Astrocyte of the spinal cord (primary cell): ENCODE measurements at places on chromosomes 13 and 19.
A peak's percentile ranks its signal among the peaks of the same experiment; 100 is the strongest.

DNA sequence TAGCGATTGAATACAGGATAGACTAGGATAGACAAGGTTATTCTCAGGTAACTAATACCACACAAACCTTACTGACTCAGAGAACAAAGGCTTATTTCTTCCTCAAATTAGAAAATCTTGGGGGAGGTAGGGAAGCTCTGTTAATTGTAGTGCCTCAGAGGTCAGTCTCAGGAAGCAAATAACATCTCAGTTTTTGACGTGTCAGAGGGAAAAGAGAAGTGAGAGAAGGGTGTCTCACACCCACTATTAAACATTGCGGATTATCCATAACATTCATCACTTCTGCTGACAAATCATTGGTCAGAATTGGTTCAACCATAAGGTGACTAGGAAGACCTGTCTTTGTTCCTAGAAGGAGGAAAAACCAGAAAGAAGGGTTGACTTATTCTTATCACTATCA, 579.4 kb upstream of the MIR17HG start:
- DNase-seq = no peak

GRCh38 chr13:100154842-100155416, 66.0 kb downstream of the PCCA start:
- DNase-seq = no peak

DNA sequence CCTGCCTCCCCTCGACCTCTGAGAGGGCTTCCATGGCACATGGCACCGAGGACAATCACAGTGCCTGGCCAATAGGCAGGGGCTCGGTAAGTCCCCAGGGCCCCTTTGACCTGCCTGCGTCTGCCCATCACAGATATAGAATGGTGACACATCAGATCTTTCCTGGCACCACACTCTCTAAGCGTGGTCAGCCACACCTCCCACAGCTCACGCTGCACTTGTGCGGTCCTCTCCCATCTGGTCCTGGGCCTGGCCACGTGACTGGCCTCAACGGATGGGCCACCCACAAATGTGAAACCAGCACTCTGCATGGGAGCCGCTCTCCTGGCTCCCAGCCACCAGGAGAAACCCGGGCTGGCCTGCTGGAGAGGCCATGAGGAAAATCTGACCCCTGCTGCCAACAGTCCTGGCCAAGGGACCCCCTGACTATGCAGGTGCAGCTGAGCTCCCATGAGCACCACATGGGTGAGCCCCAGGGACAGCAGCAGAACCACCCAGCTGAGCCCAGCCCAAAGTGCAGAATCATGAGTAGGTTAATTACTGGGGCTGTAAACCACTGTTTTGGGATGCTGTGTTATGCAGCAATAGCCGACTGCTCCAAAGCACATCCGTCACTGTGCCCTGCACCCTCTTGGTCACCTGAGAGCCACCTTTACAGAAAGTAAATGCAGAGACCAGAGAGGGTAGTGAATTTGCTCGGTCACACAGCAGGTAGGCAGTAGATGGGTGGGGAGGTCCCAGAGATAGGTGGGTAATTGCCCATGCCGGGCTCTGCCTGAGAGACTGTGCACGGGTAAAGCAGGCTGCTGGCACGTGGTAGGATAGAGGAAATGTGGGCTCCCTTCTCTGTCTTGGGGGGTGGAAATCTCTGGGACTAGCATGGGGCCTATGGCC, 9.7 kb upstream of the MEF2B start:
- DNase-seq = no peak

DNA sequence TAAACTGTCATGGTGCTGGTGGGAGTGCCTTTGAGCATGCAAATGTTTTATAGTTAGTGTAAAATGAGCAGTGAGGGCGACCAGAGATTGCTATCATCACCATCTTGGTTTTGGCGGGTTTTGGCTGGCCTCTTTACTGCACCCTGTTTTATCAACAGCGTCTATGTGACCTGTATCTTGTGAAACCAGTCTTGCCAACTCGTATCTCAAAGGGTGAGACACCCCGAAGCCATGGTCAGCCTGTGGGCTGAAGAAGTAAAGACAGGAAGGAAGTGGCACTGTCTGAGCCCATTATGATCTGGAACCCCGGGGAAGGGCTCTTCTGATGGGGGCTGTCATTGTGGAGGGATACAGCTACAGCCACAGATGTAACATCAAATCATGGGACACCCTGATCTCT, 81.5 kb upstream of the FAM216B start:
- no peak for DNase-seq

- DNase-seq = peak; percentile 70
Observed at GRCh38 chr13:49495783-49496762, at the start of gene PHF11. Gene PHF11, plus strand, starts transcription at chr13:49495953. Its CDS starts 49 bp downstream, at chr13:49496002.

DNA sequence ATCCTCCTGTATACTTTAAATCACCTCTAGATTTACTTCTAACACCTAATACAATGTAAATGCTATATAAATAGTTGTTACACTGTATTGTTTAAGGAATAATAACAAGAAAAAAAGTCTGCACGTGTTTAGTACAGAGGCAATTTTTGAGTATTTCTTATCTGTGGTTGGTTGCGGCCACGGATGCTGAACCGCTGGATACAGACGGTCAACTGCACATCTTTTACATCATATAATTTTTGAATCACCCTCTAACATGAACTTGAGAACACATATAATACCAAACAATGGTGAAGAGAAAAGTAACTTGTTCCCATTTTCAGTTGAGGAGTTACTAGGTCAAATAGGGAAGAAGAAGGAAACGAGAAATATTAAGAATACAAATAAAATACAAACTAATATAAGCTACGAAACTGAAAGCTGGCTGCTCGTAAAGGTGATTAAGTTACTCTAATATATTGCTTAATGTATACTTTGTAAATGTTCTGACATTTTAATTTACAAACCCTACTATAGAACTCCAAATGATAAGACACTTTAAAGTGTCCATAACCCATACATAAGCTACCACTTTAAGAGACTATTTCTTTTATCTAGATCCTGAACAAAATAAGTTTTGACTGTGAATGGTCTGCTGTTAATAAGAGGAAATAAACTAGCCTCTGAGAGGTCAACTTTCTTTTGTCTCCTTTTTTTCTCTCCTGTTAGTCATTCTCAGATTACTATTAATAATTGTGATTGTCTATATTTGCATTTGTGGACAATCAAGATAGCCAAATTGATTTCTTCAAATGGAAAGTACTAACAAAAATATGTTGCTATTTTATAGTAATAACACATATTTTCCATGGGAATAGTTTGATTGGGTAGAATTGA, 457.4 kb downstream of the DIAPH3 start:
- no peak for DNase-seq

DNA sequence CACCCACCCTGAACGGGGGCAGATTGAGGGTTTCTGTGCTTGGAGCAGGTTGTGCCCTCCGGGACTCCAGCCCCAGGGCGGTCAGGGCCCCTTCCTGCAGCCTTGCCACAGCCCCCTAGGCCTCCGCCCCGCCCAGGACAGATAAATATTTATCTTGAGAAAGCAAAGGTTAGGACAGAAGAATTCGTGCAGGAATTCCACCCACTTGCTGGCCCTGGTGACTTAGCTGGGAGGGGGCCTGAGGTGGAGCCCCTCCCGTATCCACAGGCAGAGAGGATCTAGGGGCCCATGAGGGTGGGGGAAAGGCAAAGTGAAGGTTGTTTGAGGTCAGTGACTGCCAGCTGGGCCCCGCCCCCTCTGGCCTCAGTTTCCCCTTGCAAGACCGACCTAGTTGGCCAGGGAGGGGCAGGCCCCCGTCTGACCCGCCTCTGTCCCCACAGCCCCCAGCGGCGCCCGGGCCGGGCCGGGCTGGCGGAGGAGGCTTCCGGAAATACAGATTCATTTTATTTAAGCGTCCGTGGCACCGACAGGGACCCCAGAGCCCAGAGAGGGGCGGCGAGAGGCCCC, 5.2 kb downstream of the MIDN start:
- no peak for DNase-seq

- DNase-seq = no peak
Observed at GRCh38 chr13:86299128-86299527, 499.9 kb upstream of the SLITRK6 start.

DNA sequence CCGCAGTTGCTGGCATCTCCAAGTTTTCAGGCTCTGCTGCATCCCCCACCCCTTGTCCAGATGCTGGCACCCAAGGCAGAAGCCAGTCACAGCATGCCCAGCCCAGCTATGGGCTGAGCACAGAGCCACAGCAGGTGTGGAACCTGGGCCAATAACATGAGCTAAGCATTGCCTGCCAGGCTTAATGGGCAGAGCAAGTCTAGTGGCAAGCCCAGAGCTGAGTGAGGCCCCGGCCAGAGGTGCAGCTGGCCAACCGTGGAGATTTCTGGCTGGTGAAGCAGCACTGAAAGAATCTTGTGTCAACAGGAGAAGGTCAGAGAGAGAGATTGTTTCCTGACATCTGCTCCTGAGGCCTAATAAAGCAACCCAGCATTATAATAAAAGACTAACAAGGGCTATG, 111.0 kb downstream of the B3GLCT start:
- DNase-seq = no peak

GRCh38 chr13:101417043-101417406, 717 bp upstream of the NALCN start:
- DNase-seq = peak; percentile 60

DNA sequence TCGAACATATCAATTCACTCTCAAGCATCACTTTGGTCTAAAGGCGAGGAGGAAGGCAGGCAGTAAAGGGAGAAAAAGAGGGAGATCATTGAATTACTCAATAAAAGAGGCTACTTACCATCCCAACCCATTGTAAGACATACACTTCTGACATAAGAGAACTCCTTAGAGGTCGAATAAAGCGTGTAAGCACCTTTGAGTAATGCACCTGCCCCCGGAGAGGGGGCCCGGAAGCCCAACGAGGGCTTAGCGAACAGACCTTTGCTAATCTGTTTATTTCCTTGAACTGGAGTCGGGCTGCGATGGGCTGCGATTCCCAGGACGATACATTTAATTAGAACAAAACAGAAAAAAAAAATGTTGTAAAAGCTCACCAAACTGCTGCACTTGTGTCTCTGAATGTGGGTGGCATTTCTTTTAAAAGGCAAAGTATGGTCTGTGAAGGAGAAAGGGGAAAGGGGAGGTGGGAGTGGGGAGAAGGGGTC, 3.0 kb downstream of the ZC3H4 start:
- DNase-seq = no peak

- no peak for DNase-seq
Observed at GRCh38 chr13:71309905-71310304, 557.1 kb downstream of the DACH1 start.

DNA sequence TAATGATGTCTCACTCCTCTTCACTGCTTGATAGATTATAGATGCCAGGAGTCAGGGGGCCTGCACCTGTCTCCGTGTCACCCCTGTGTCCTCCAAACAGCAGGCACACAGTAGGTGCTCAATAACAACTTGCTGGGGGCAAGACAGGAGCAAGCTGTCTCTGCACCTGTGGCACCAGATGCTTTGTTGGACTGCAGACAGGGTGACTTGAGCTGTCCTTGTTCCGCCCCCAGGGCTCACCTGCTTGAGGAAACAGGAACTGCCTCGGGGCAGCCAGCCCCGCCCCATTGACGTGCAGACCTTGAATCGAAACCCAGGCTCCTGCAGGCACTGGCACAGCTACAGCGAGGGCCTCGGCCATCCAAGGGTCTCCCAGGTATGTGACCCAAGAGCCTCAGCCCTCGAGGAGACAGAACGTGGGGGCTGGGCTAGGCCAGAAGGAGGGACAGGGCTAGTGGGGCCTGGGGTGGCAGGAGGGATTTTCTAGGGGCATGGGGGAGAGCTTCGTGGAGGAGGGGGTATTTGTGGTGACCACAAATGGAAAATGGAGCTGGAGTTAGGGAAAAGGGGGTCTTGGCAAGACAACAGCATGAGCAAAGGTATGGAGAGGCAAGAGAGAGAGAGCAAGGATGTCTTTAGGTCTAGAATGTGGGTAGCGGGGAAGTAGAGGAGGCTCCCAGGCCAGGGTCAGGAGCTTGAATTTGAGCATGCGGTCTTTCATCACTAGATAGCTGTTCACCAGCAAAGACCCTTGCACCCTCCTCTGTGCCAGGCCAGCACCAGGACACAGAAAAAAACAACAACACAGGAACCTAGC, at the start of gene HSH2D:
Gene HSH2D (plus strand): TSS at position 287 of the 817 bp plus-strand sequence. CDS start 5,066 bp downstream, outside the sequence.
- no peak for DNase-seq

DNA sequence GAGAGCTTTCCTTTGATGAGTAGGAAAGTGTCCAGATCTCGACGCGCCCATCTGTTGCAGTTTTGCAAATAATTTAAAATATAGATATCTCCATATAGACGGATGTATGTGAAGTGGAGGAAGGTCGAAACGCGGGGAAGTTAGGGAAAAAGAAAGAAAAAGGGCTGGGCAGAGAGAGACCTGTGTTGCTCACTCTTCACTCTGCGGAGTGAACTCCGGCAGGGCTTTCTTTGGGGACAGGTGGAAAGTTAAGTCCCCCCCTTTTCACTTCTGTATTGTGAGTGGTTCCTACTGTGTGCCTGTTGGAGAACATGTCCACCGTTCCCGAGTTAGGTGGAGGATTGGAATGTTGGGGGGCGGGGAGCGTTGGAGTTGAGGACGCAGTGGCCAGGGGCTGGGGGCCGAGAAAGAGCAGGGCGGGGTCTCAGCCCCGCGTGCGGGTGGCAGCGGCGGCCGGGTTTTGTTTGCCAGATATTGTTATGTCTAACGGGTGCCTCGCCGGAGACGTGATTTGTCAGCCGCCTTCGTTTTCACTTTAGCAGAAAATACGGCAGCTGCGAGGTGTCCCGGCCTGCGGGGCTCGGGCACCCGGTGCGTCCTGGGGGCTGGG, 145.1 kb upstream of the ZNF536 start:
- no peak for DNase-seq

- no peak for DNase-seq
Observed at GRCh38 chr13:109235901-109236300, 550.5 kb downstream of the IRS2 start.

DNA sequence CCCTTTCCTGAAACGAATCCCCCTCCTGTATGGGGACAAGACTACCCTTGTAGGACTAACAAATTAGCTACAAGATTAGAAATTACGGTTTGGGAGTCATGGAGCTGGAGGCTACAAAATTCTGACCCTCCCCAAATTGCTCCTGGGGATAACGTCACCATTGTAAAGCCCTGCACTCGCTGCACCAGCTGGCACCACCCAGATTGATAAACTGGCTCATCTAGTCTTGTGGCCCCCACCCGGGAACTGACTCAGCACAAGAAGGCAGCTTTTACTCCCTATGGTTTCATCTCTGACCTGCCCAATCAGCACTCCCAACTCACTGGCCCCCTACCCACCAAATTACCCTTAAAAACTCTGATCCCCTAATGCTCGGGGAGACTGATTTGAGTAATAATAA, 150.6 kb upstream of the TSC22D1 start:
- DNase-seq = no peak

DNA sequence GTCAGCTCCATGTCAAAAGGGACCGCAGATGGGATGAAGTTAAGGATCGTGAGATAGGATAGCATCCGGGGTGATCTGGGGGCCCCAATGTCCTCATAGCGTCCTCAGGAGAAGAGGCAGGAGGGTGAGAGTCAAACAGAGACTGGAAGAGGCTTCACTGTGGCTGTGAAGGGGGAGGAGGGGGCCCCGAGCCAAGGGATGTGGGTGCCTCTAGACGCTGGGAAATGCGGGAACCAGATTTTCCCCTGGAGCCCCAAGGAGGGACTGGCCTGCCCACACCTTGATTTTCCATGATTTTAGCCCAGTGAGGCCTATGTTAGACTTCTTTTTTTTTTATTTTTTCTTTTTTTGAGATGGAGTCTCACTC, 61.2 kb downstream of the GNG7 start:
- no peak for DNase-seq
